Psoas muscle (tissue), 8 donors: ENCODE measurements at places on chromosomes 5 and 9. TPM values are rescaled to one million over a fixed set of nuclear protein-coding genes. Genes with fewer than 3 reads are reported as not detected.

BARHL1 gene
- total RNA-seq = not detected

ZNF879 gene
- total RNA-seq = 3.8 TPM

- no peaks in the 10 kb centered on the region for H3K27me3 ChIP-seq
- H3K4me3 ChIP-seq = no peak overlapping the region
- H3K4me1 ChIP-seq = peaks cover 39% of the 10 kb centered on the region
Measured at GRCh38 chr9:107737987-107738743, 248.6 kb upstream of the KLF4 start.

GRCh38 chr5:90881626-90882150 lies 323.1 kb downstream of the ADGRV1 start:
- H3K27ac ChIP-seq = no peak overlapping the region
- H3K27me3 ChIP-seq = no peaks in the 10 kb centered on the region
- no peaks in the 10 kb centered on the region for H3K4me1 ChIP-seq
- no peak overlapping the region for H3K4me3 ChIP-seq

DNA sequence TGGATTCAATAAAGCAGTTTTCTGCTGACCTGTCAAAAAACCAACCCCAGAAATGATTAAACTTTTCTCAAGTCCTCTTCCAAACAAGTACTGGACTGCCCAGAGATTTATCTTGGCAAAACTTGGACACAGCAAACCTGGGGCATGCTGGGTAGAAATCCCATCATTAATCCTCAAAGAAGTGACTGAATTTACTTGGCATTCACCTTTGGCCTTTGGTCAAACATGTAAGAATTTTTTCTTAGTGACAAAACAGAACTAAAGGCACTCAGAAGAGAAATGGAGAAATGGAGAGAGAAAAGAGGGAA lies 248.6 kb upstream of the NREP start:
- H3K36me3 ChIP-seq = no peaks in the 10 kb centered on the region
- DNase-seq = no peak
- H3K27ac ChIP-seq = no peak overlapping the region
- no peaks in the 10 kb centered on the region for H3K4me1 ChIP-seq
- no peak overlapping the region for H3K4me3 ChIP-seq
- no peaks in the 10 kb centered on the region for H3K27me3 ChIP-seq

GRCh38 chr9:11319538-11319937 lies 706.7 kb upstream of the PTPRD start:
- no peaks in the 10 kb centered on the region for H3K36me3 ChIP-seq
- H3K27me3 ChIP-seq = no peaks in the 10 kb centered on the region
- no peak for DNase-seq
- no peaks in the 10 kb centered on the region for H3K4me1 ChIP-seq

GRCh38 chr5:2326601-2327000 lies 424.9 kb downstream of the IRX2 start:
- no peak for DNase-seq
- no peak overlapping the region for H3K4me3 ChIP-seq
- no peaks in the 10 kb centered on the region for H3K4me1 ChIP-seq
- H3K27me3 ChIP-seq = no peaks in the 10 kb centered on the region

DNA sequence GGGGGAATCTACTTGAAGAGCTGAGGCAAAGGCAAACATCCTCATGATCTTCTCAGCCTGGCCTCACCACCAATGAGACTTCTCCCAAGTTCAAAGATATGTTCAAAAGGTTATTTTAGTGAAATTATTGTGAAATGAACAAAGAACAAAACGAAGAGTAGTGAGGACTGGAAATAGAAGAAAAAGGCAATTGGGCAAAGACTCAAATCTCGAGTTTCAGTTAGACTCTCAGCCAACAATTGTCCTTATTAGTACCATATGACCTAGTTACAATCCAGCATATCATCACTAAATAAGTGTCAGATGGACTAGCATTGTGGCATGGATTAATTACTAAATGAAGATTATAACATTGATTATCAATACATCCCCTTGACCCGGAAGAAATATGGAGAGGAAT lies 9.0 kb downstream of the ZNF474 start:
- H3K27ac ChIP-seq = no peak overlapping the region
- no peak overlapping the region for H3K4me3 ChIP-seq
- H3K4me1 ChIP-seq = no peaks in the 10 kb centered on the region
- H3K27me3 ChIP-seq = no peaks in the 10 kb centered on the region

DNA sequence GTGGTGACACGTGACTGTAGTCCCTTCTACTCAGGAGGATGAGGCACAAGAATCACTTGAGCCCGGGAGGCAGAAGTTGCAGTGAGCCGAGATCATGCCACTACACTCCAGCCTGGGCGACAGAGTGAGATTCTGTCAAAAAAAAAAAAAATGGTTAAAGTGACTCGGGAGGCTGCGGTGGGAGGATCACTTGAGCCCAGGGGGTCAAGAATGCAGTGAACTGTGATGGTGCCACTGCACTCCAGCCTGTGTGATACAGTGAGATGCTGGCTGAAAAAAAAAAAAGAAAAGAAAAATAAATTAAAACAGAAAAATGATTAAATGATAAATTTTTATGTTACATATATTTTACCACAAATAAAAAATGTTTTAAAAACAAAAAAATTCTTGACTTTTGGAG lies 51.9 kb downstream of the KLF4 start:
- peaks cover 2% of the 10 kb centered on the region for H3K27me3 ChIP-seq
- DNase-seq = no peak
- H3K27ac ChIP-seq = no peak overlapping the region

- no peak for DNase-seq
- H3K27me3 ChIP-seq = no peaks in the 10 kb centered on the region
- peaks cover 4% of the 10 kb centered on the region for H3K36me3 ChIP-seq
- no peak overlapping the region for H3K4me3 ChIP-seq
- H3K4me1 ChIP-seq = no peaks in the 10 kb centered on the region
- H3K27ac ChIP-seq = no peak overlapping the region
Measured at GRCh38 chr9:99066571-99066970, 38.3 kb upstream of the TGFBR1 start.

DNA sequence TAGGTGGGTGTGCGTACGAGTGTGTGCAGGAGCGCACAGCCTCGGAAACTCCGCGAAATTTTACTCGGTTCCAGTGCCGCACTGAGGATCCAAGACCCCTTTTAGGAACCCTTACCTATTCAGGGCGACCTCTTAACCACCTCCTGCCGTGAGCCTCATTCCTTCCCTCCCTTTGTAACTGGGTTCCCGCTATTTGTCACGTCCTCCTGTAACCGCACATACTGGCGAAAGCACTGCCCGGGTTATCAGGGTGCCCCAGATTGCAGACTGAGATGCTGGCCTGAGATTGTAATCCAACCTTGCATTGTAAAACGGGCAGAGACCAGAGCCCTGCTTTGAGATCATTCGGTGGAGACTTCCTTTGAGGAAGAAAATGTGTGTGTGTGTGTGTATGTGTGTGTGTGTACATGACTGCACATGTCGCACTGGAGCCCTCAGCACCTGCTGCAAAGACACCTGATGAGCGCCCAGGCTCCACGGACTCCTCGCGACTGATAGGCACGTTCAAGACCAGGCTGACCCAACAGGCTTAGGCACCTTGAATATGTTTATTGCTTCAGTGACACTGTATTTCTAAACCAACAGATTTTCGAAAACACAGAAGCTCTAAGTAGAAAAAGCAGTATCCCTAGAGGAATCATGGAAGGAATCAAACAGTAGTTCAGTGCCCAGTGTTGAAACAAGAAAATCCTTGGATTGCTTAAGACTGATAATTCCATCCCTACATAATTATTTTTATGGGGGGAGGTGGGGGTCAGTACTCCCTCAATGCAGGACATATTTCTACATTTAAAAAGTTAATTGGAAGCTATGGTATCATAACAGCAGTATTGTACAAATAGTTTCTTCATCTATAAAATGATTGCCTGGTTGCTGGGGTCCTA lies 86.5 kb upstream of the TNFAIP8 start:
- H3K4me1 ChIP-seq = peaks cover 3% of the 10 kb centered on the region
- peak overlapping the region; percentile 80 for H3K27ac ChIP-seq
- H3K36me3 ChIP-seq = no peaks in the 10 kb centered on the region
- H3K4me3 ChIP-seq = peak overlapping the region; percentile 83
